Spinal cord (tissue), 10 donors: ENCODE measurements at places on chromosomes 3 and 15. TPM values are rescaled to one million over a fixed set of nuclear protein-coding genes. Genes with fewer than 3 reads are reported as not detected.

DNA sequence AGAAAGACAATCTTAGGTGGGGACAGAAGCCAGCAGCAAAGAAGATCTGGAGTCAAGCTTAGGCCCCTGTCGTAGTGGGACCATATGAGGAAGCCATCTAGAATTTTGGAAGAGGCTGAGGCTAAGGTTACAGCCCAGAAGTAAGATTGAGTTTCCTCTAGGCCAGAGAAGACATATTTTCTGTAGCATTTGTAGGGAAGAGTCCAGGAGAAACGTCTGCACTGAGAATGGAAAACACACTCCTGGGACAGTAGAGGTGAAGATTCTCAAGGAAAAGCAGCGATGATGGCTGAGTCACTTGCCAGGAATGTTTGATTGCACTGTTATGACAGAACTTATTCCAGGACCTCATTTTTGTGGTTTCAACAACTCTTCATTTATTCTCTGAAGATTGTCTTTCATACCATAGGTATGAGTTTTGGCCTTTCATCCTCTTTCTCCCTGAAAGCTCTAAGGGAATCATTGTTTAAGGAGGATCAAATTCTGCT is 107.2 kb downstream of the GTPBP8 start:
- no peak overlapping the region for H3K27ac ChIP-seq
- peaks cover 3% of the 10 kb centered on the region for H3K4me1 ChIP-seq
- no peak overlapping the region for H3K4me3 ChIP-seq
- no peaks in the 10 kb centered on the region for H3K27me3 ChIP-seq

DNA sequence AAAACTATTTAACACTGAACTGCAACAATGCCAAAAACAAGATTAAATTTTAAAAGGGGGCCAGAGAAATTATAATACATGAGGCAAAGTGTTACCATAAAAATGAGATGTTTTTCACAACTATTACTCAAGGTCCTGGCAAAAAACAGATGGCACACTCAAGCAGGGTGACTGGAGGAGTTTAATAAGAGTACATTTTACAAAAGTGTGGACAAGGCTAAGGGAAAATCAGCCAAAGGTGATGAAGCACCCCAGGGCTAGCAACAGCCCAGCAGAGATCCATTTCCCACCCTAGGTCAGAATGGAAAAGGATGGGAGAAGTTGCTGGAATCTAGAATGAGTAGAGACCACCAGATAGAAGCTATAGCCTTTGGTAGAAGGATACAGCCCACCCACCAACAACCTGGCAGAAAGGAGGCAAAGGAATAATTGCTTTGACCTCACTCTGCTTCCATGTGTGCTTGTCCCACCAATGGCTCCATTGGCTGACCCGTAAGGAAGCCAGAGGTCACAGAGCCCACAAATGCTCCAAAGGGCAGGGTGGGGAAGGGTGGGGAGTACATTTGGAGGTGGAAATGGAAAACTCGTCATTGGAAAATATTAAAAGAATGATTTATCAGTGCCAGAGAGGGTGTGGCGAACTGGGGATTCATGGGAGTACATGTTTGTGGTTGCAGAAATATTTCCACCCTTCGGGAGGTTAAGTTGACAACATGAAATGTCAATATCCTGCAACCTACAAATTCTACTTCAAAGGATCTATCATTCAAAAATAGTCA is 161.0 kb upstream of the UBE2E2 start:
- H3K27me3 ChIP-seq: no peaks in the 10 kb centered on the region
- no peak for DNase-seq
- H3K36me3 ChIP-seq: no peaks in the 10 kb centered on the region
- no peak overlapping the region for H3K4me3 ChIP-seq

DNA sequence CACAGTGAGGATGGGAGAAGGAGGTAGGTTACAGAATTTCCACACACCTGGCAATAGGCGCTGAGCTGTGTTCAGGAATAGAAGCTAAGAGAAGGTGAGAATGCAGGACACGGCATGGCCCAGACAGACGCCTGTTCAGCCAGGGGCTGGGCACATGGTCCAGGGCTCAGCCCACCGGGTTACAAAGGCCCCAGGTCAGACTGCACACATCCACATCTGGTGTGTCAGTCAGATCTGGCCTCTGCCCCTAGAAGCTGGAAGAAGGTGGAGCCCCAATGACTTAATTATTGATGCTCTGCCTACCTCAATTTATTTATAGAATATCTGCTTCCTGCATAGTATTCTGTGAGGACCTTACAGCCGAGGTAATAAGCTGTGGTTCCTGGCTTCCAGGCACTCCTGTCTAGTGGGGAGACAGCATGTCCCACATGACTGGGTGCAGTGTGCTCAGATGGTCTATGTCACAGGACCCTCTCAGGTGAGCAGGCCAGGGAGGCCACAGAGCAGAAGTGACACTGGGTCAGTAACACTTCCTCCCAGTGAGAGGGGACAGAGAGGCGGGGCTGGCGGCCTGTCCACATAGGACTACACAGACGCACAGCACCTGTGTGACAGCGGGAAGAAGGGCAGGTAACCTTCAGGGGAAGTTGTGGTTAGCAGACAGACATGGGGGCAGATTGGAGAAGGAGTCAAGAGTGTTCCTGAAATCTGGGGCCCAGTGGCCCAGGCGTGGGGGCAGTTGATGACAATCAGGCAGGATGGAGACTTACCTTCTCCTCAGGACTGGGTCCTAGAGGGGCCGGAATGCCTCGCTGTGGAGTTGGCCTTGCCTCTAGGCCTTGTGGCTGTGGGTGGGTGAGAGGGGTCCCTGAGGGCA is 38.6 kb upstream of the PLXNA1 start:
- H3K4me1 ChIP-seq: peaks cover 23% of the 10 kb centered on the region
- H3K4me3 ChIP-seq: no peak overlapping the region
- no peak overlapping the region for H3K27ac ChIP-seq
- no peaks in the 10 kb centered on the region for H3K27me3 ChIP-seq

DNA sequence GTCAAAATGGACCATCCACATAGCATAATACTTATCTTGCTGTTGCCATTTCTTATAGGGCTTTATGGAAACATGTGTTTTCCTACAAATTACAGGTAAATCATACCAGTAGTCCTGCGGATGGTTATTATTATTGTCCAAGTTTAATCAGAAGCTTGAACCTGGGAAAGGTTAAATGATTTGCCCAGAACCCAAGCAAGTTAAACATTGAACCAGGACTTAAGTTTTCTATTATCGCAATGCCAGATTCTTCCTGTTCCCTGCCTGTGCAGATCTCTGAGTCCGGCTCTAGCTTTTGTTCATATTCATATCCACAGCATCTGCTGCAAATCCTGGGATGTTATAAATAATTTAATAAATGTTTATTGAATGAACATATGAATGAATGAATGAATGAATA is 12.5 kb downstream of the LPP start:
- no peak overlapping the region for H3K4me3 ChIP-seq
- H3K4me1 ChIP-seq: peaks cover 3% of the 10 kb centered on the region
- H3K36me3 ChIP-seq: no peaks in the 10 kb centered on the region
- DNase-seq: no peak

DNA sequence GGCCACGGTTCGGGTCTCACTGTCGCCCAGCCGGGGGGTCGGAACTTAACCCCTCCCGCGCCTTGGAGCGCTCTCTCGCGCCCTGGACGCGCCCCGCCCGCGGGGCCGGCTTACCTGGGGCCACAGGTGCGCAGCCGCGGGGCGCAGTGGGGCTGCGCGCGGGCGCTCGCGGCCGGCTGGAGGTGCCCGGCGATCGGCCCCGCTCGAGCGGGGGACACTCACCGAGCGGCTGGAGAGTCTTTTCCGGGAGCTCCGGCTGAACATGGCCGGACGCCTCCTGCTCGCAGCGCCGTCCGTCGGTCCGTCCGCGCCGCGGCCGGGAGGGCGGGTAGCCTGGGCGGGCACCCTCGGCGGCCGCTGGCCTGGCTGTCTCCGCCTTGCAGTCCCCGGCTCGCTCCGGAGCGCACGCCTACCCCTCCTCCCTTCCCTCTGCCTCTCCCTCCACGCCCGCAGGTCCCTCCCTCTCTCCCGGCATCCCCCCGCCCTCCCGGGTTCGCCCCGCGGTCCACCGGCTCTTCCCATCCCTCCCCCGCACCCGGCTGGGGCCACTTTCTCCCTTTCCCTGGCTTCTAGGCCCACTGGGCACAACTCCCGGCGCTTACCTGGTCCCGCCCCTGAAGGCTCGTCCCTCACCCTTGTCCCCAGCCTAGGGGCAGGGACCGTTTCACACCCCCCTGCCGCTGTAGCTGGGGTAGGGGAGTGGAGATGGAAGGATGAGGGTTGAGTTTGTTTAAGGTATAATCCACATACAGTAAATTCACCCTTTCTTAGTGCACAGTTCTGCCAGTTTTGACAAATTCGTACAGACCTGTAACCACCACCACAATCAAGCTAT is 220.1 kb upstream of the PRICKLE2 start:
- no peak for DNase-seq
- no peaks in the 10 kb centered on the region for H3K36me3 ChIP-seq
- H3K4me1 ChIP-seq: peaks cover 25% of the 10 kb centered on the region
- H3K27ac ChIP-seq: no peak overlapping the region

- no peak overlapping the region for H3K4me3 ChIP-seq
- no peaks in the 10 kb centered on the region for H3K27me3 ChIP-seq
- peaks cover 25% of the 10 kb centered on the region for H3K4me1 ChIP-seq
- DNase-seq: no peak
Measured at GRCh38 chr3:186967686-186968085, 37.4 kb downstream of the ST6GAL1 start.

DNA sequence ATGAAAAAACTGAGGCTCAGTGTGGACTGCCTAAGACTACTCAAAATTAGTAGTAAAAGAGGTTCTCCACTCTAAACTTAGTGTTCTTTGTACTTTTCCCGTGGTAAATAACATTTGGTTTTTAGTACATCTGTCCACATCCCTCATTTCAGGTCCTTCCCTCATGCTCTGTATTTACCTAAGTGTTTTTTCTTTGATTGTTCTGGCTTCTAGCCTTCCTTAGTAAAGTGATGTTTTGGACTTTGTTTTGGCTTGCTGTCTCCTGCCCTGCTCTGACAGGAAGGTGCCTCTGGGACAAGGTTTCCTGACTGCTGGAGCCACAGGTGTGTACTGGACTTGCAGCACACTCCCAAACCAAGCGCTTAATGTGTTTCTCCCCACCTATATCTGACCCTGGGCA is 29.9 kb upstream of the ALDH1A2 start:
- H3K4me3 ChIP-seq: no peak overlapping the region
- no peaks in the 10 kb centered on the region for H3K36me3 ChIP-seq
- H3K27ac ChIP-seq: no peak overlapping the region
- no peaks in the 10 kb centered on the region for H3K27me3 ChIP-seq
- DNase-seq: no peak

DNA sequence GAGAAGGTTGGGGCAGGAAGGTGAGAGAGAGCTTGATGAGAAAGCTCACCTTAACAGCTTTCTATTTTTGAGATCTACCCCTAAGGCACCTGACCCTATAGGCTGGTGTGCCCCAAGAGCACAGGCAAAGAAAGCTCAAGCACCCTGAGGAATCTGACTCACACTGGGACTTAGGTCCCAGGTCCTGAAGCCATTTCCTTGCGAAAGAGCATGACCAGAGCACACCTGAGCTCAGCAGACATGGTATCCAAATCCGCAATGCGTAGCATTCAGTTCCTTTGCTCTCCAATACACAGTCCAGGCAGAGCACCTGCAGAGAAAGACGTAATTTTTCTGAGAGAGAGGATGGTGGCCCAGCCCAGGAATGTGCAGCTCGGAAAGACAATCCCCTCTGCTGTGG is 112.1 kb upstream of the LPP start:
- no peaks in the 10 kb centered on the region for H3K36me3 ChIP-seq
- H3K4me1 ChIP-seq: no peaks in the 10 kb centered on the region
- DNase-seq: no peak
- no peak overlapping the region for H3K27ac ChIP-seq
- no peaks in the 10 kb centered on the region for H3K27me3 ChIP-seq
- H3K4me3 ChIP-seq: no peak overlapping the region

GRCh38 chr3:55320928-55321327 is 166.2 kb downstream of the WNT5A start:
- no peak for DNase-seq
- H3K36me3 ChIP-seq: no peaks in the 10 kb centered on the region
- H3K27me3 ChIP-seq: no peaks in the 10 kb centered on the region
- H3K27ac ChIP-seq: no peak overlapping the region
- peaks cover 5% of the 10 kb centered on the region for H3K4me1 ChIP-seq

DNA sequence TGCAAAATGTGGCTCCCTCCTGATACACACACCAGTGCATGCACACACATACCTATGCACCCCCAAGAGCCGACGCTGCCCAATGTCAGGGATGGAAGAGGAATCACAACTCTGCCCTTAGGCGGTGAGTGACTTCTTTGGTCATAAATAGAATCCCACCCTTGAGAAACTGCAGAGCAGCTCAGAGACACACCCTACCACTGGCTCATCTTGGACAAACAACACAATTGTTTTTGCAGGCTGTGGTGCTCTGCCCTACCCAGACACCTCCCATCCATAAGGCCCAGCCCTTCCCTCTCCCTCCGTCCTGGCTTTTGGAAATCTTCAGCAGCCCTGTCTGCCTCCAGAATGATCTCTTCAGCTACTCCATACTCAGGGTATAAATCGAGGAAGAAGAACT is 73.8 kb upstream of the HRH1 start:
- H3K27me3 ChIP-seq: no peaks in the 10 kb centered on the region
- H3K27ac ChIP-seq: no peak overlapping the region
- no peak for DNase-seq
- peaks cover 5% of the 10 kb centered on the region for H3K4me1 ChIP-seq
- no peaks in the 10 kb centered on the region for H3K36me3 ChIP-seq

GRCh38 chr15:89171136-89172072 is 50.0 kb downstream of the RLBP1 start:
- H3K27ac ChIP-seq: no peak overlapping the region
- H3K4me1 ChIP-seq: peaks cover 5% of the 10 kb centered on the region
- peaks cover 5% of the 10 kb centered on the region for H3K36me3 ChIP-seq

- H3K27me3 ChIP-seq: no peaks in the 10 kb centered on the region
- peaks cover 11% of the 10 kb centered on the region for H3K4me1 ChIP-seq
- no peak overlapping the region for H3K27ac ChIP-seq
Measured at GRCh38 chr15:43954181-43954621, 127.4 kb downstream of the WDR76 start.

GRCh38 chr3:160475884-160476283 is 26.3 kb upstream of the TRIM59 start:
- DNase-seq: no peak
- no peaks in the 10 kb centered on the region for H3K4me1 ChIP-seq
- H3K27me3 ChIP-seq: no peaks in the 10 kb centered on the region

DNA sequence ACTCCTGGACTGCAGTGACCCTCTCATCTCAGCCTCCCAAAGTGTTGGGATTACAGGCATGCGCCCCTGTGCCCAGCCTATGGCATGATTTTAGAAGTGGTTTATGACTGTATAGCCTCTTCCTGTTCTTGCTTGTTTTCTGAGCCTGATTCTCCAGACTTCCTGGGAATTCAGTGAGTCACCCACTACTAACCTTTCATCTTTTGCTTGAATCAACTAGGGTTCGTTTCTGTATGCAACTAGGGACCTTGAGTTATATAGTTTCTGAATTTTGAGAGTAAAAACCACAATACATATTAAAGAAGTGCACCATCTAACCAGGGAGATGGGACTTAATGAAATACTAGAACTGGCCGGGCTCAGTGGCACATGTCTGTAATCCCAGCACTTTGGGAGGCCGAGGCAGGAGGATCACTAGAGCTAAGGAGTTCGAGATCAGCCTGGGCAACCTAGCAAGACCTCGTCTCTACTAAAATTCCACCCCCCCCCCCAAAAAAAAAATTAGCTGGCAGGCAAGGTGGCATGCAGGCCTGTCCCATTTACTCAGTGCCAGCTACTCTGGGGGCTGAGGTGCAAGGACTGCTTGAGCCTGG is 76.0 kb downstream of the ZNF609 start:
- H3K36me3 ChIP-seq: no peaks in the 10 kb centered on the region
- no peaks in the 10 kb centered on the region for H3K4me1 ChIP-seq
- H3K27ac ChIP-seq: no peak overlapping the region
- no peak for DNase-seq

GMNC gene
- total RNA-seq: 1.4 TPM

BRPF1 gene
- 18.9 TPM for total RNA-seq

PLD1 gene
- 63.3 TPM for total RNA-seq

JMJD7 gene
- 19.0 TPM for total RNA-seq

LEKR1 gene
- total RNA-seq: 1.8 TPM

RBMS3 gene
- 80.7 TPM for total RNA-seq
